ENCODE measurements at places on chromosomes 5 and 9.

DNA sequence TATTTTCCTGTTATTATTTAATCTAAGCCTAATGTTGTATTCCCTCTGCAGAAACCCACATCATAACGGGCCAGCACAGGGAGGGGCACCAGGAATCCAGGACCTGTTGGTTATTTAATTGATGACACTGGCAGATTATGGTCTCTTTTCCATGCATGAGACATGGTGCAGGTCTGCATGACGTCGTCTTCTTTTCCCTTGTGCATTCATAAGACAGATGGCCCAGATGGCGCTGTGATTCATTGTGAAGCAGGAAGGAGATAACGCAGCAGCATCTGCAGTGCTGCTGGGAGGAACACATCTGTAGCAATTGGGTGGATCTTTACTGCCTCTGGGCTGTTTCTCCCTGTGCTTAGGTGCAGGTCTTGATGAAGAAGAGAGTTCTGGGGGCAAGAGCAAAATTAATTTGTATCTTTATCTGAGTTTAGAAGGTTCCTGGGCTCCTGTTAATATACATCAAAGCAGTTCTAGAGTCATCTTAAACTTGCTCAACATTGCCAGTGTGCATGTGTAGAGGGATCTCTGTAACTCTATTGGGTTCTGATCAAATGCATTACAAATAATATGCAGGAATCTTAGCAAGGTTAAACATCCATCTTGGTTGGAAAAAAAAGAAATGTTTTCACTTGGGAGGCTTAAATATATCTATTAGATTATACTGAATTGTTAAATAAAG is 176.1 kb downstream of the PCSK1 start:
- DNase-seq: peak; percentile 81

- DNase-seq: no peak
Observed at GRCh38 chr5:60835554-60835953, 8.5 kb downstream of the ELOVL7 start.

DNA sequence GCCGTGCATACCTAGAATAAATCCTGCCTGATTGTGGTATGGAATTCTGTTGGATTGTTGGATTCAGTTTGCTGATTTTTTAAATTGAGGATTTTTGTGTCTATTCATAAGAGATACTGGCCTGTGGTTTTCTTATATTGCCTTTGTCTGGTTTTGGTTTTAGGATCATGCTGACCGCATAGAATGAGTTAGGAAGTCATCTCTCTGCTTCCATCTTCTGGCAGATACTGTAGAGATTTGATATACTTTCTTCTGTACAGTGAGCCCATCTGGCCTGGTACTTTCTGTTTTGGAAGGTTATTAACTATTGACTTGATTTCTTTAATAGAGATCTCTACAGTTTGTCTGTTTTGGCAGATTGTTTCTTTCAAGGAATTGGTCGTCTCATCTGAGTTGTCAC is 14.7 kb downstream of the CEP72 start:
- no peak for DNase-seq

DNA sequence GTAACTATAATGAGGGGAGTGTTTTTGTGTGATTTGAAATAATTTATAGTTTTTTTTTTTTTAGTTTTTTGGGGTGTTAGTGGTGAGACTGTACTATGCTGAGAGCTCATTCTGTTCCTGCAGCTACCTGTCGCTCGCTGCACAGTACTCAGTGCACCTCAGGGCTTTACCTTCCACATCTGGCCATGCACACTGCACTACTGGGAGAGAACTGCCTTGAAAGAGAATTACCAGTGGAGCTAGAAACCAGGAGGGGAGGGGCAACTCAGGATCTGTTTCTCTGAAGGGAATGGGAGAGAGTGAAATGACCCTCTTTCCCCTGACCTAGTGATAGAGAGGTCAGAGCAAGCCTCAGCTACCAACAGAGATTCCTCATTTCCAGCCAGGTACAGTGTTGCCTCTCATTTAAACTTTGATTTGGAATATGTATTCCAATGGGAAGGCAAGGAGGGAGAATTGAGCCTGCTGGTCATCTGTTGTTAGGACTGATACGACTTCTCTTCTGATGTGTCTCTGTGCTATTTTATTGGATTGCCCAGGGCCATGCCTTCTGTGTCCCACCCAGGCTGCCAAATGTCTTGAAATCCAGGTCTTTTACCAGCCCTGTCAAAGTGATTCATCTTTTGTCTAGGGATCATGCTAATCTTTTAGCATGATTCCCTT is 8.9 kb downstream of the ATG10 start:
- no peak for DNase-seq

- DNase-seq: no peak
Observed at GRCh38 chr9:38345851-38346755, 46.4 kb upstream of the ALDH1B1 start.

GRCh38 chr5:179870403-179870903 is 11.8 kb upstream of the MRNIP start:
- DNase-seq: no peak
